ENCODE measurements at places on chromosomes 6 and 20.

GRCh38 chr6:3369985-3370360 lies 86.9 kb downstream of the SLC22A23 start:
- no peak for DNase-seq

GRCh38 chr6:3561725-3562124 lies 104.9 kb upstream of the SLC22A23 start:
- DNase-seq: no peak

DNA sequence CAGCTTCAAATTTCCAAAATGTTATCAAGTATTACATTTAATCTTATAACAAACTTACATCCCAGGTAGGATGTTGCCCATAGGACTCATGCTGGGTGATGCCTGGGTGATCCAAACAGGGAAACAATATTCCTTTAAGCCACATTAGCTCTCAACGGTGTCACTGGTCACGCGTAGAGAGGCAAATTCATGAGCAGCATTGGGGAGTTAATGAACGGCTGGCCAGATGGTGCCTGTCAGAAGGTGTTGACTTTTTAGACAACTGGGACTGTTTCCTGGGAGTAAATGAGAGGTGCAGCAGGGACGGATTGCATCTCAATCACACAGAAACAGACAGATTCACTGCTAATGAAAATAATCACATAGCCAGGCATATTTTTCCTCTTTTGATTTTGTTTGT lies 83.3 kb upstream of the ID4 start:
- DNase-seq: no peak

GRCh38 chr6:130293800-130294199 lies 71.0 kb upstream of the SAMD3 start:
- DNase-seq: no peak

- no peak for DNase-seq
These were observed 328.4 kb downstream of the CDC5L start for GRCh38 chr6:44715925-44716324.

GRCh38 chr6:47203266-47203937 lies 106.3 kb downstream of the TNFRSF21 start:
- DNase-seq: no peak

GRCh38 chr20:64276817-64277216 lies 21.3 kb downstream of the PCMTD2 start:
- no peak for DNase-seq

GRCh38 chr6:169642455-169642854 lies 59.4 kb downstream of the WDR27 start:
- no peak for DNase-seq

GRCh38 chr20:44496976-44497375 lies 21.3 kb downstream of the TTPAL start:
- DNase-seq: no peak

GRCh38 chr6:114783783-114784182 lies 441.0 kb upstream of the HS3ST5 start:
- no peak for DNase-seq

DNA sequence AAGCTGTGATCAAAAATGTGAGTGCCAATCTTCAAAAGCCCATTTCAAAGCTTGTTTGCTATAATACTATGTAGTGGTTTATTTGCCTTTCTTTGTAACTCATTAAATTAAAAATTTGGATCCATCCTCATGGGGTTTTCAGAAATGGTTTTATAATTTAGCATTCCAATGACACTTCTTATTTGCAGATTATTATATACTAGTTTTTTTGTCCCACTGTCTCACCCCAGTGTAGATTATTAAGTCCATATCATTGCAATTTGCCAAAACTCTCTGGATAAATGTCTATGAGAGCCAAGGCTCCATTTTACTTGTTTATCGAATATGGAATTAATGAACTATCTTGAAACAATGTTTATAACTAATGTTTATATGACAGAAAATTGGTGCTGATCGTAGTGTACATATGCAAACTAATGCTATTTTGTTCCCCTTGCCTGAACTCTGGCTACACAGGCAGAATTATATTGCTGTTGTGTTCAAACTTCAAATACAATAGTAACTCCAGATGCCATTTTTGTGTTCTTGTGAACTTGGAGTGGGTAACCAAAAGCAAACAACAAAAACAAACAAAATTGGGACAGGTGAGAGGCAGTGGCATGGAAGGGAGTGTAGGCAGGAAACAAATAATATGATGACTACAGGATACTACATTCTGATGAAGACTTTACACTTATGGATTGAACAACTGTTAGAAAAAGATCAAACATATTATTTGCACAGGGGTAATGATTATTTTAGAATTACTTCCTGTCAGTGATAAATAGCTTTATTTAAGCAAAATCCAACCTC lies 307.1 kb upstream of the FLRT3 start:
- no peak for DNase-seq

DNA sequence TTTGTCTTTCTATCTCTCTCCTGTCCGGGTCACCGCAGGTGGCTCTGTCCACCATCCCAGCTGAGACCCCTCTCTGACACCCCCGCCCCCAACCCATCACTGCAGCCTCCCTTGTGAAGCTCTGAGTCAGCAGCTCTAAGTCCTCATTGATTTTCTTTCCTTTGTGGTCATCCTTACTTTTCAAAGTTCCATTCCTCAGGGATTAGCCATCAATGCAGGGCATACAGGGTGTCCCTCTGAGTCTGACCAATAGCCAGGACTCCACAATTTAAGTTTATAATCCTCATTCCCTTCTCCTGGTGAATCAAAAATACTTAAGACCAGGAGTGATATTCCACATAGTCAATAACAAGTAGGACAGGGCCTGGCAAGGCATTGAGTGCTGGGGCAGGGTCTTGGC lies 333.3 kb upstream of the CNR1 start:
- no peak for DNase-seq

- no peak for DNase-seq
These were observed 68.1 kb upstream of the TOP1 start for GRCh38 chr20:40960521-40960956.

GRCh38 chr20:44468044-44468782 lies 7.5 kb upstream of the TTPAL start:
- DNase-seq: no peak

DNA sequence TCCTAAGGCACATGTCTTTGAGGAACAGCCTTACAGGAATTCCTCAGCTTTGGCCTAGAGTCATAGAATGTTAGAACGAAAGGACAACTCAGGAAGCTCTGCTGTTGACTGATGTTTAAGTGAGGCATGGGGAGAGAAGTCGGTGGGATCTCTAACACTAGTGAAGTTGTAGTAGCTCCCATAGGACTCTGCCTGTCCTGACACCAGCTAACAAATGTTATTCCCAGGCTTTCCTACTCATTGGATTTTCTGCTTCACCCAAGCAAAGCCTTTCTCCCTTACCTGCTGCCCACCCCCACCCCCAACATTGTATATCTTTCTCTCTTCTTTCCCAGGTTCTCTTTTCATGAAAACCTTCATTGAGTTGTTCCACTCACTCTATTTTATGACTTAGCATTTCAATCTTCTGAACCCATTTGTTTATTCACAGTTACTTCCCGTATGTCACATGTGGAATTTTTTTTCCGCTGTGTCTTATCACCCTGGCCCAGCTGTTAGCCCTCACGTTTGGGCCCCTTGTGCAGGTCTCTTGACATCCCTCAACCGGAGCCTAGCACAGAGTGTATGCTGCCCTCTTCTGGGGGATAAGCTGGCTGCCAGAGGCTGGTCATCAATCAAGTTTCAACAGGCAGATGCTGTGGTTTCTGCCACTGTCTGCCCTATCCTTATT lies 39.2 kb upstream of the RNF8 start:
- DNase-seq: no peak

DNA sequence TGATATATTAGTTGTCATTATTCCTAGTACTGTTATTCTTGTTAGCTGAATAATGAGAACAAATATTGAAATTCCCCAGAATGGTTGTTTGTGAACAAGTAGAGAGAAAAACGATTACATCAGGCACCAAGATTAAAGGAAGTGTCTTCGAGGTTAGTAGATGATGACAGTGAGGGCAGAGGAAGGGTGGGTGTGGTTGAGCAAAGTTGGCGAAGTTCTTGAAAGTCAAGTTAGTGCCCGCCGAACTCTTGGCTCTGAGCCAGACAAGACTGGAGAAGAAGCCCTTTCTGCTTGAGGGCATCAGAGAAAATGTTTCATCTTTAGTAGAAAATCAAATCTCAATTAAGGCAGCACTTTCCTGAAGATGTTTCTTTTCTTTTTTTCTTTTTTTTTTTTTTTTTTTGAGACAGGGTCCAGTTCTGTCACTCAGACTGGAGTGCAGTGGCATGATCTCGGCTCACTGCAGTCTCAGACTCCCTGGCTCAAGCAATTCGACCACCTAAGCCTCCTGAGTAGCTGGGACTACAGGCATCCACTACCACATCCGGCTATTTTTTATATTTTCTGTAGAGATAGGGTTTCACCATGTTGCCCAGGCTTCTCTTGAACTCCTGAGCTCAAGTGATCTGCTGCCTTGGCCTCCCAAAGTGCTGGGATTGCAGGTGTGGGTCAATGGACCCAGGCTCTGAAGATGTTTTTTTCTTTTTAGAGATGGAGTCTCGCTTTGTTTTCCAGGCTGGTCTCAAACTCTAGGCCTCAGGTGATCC lies 77.1 kb downstream of the SGK1 start:
- DNase-seq: peak; percentile 50

Data from stimulated activated CD8-positive, alpha-beta memory T cell treated with anti-CD3 and anti-CD28 coated beads, Interleukin-4, amount 100 ng/mL, for 4 hours (primary cell).